Uterus (tissue), 4 donors: ENCODE measurements at places on chromosomes 11 and 22.
A peak's percentile ranks its signal among the peaks of the same experiment; 100 is the strongest.

- no peaks in the 10 kb centered on the region for H3K36me3 ChIP-seq
- H3K4me1 ChIP-seq: no peaks in the 10 kb centered on the region
- H3K27me3 ChIP-seq: no peaks in the 10 kb centered on the region
- no peak for DNase-seq
Measured at GRCh38 chr11:67466367-67466766, 2.7 kb downstream of the TMEM134 start.

DNA sequence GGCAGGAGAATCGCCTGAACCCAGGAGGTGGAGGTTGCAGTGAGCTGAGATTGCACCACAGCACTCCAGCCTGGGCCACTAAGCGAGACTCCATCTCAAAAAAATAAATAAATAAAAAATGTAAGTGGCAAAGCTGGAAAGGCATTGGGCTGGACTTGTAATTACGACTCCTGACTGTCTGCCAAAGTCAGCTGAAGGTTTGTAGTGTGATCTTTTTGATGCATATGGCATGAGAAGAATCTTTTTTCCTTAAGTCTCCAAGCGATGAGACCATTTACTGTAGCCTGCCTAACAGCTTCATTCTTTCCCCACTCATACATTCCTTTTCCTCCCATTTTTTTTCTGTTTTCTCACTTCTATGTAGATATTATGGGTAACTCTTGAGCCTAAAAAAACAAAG, 24.8 kb downstream of the CTNND1 start:
- no peaks in the 10 kb centered on the region for H3K27me3 ChIP-seq
- H3K4me1 ChIP-seq: peaks cover 7% of the 10 kb centered on the region
- no peak overlapping the region for H3K4me3 ChIP-seq
- H3K36me3 ChIP-seq: no peaks in the 10 kb centered on the region
- no peak for DNase-seq

- no peak overlapping the region for H3K27ac ChIP-seq
- H3K4me1 ChIP-seq: no peaks in the 10 kb centered on the region
- no peak overlapping the region for H3K4me3 ChIP-seq
- H3K27me3 ChIP-seq: no peaks in the 10 kb centered on the region
- DNase-seq: no peak
Measured at GRCh38 chr11:115213007-115213406, 291.2 kb downstream of the CADM1 start.

- no peaks in the 10 kb centered on the region for H3K27me3 ChIP-seq
- no peak for DNase-seq
- H3K27ac ChIP-seq: peak overlapping the region; percentile 33
- peaks cover 15% of the 10 kb centered on the region for H3K4me1 ChIP-seq
- no peaks in the 10 kb centered on the region for H3K36me3 ChIP-seq
- no peak overlapping the region for H3K4me3 ChIP-seq
Measured at GRCh38 chr22:36015811-36016529, 12.7 kb downstream of the RBFOX2 start.

DNA sequence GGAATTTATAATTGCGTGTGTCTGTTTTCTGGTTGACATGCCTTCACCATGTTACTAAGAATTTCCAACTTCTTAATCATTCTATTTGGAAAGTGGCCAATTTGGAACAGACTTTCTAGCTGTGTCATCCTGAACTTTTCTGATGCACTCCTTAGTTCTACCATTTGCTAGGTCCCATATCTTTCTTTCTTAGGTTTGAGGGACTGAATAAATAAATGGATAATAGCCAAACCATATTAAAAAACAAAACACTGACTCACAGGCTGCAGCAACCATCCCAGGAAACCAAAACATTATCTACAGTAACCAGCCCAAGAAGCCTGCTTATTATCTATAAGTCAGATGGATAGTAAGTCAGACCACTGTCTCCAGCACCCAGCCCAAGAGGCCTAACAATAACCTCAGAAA, 57.5 kb upstream of the PLET1 start:
- H3K4me1 ChIP-seq: no peaks in the 10 kb centered on the region
- H3K4me3 ChIP-seq: no peak overlapping the region
- H3K27me3 ChIP-seq: no peaks in the 10 kb centered on the region
- no peaks in the 10 kb centered on the region for H3K36me3 ChIP-seq
- no peak for DNase-seq

- H3K4me1 ChIP-seq: no peaks in the 10 kb centered on the region
- peak overlapping the region; percentile 44 for H3K27ac ChIP-seq
- no peaks in the 10 kb centered on the region for H3K36me3 ChIP-seq
- peak overlapping the region; percentile 69 for H3K4me3 ChIP-seq
Measured at GRCh38 chr11:75524665-75525432, 892 bp downstream of the GDPD5 start.

DNA sequence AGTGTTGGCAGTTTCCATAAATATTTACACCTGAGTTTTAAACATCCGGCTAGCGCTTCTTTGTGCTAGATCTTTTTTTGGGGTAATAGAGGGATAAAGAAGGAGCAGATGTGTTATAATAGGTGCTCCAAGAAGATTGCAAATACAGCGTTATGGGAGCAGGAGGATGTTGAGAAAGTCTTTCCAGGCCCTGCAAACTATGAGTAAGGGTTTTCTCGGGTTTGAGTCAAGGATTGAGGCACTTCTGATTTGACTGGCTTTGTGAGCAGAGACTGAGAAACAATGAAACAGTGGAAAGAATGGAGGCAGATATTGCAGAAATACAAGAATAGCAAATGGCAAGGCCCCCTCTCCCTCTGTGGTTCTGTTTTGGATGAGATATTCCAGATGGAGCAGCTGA, 155.0 kb upstream of the TIMP3 start:
- H3K27me3 ChIP-seq: no peaks in the 10 kb centered on the region
- H3K4me3 ChIP-seq: no peak overlapping the region
- no peaks in the 10 kb centered on the region for H3K36me3 ChIP-seq
- no peaks in the 10 kb centered on the region for H3K4me1 ChIP-seq

DNA sequence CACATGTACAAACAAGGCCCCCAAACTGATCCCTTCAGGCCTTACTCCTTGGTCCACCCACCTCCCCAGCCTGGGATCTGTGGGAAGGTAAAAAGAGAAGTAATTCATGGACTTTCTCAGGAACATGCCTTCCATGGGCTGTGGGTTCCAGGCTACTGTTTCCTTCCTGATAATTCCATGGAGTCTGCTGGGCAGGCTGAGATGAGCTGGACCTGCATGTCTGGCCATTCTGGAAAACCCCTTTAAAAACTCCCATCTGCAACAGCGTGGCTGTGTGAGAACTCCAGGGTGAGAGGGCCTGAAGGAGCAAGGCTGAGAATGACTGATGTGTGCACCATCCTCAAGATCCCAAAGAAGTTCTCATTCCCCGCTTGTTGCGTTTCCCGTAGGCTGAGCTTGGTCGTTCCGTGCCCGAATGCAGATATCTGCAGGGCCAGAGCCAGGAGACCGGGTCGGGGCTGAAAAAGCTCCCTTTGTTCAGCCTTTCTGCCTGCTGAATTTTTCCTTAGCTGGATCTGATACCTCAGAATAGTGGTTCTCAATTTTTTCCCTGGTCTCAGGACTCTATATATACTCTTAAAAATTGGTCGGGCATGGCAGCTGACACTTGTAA, 72.9 kb downstream of the NAT10 start:
- no peaks in the 10 kb centered on the region for H3K4me1 ChIP-seq
- no peak overlapping the region for H3K27ac ChIP-seq
- no peak for DNase-seq
- H3K36me3 ChIP-seq: no peaks in the 10 kb centered on the region

- no peaks in the 10 kb centered on the region for H3K27me3 ChIP-seq
- no peak overlapping the region for H3K27ac ChIP-seq
- H3K4me3 ChIP-seq: no peak overlapping the region
- no peaks in the 10 kb centered on the region for H3K36me3 ChIP-seq
Measured at GRCh38 chr22:20221421-20222340, 46.4 kb downstream of the RTN4R start.

- no peak for DNase-seq
- no peak overlapping the region for H3K27ac ChIP-seq
- H3K36me3 ChIP-seq: no peaks in the 10 kb centered on the region
- H3K4me1 ChIP-seq: no peaks in the 10 kb centered on the region
- H3K27me3 ChIP-seq: no peaks in the 10 kb centered on the region
Measured at GRCh38 chr22:37842015-37842793, 1.9 kb downstream of the ANKRD54 start.

- no peak overlapping the region for H3K4me3 ChIP-seq
- no peaks in the 10 kb centered on the region for H3K27me3 ChIP-seq
- no peaks in the 10 kb centered on the region for H3K4me1 ChIP-seq
- no peaks in the 10 kb centered on the region for H3K36me3 ChIP-seq
- no peak overlapping the region for H3K27ac ChIP-seq
Measured at GRCh38 chr11:29214833-29215232, 802.0 kb downstream of the KCNA4 start.

DNA sequence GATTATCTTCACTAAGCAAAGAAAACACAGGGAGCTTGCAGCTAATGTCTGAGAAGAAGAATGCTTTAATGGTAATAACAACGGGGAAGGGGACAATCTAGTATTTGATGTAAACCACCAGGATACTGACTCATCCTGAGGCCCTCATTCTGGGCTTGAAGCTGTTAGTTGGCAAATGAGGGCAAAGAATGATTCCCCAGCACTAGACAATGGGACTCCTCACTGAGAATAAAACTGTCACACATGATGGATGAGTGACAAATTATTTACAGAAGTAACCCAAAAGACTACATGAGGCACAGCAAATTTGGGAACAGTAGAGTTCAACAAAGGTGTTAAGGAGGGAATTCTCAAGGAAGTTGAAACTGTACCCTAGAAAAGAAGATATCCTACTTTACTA, 76.3 kb downstream of the FAM168A start:
- H3K4me3 ChIP-seq: no peak overlapping the region
- H3K27ac ChIP-seq: no peak overlapping the region
- DNase-seq: no peak
- no peaks in the 10 kb centered on the region for H3K36me3 ChIP-seq
- H3K4me1 ChIP-seq: no peaks in the 10 kb centered on the region
